ENCODE measurements at places on chromosomes 1 and 21. TPM values are rescaled to one million over a fixed set of nuclear protein-coding genes. Genes with fewer than 3 reads are reported as not detected.

- no peak for DNase-seq
Measured at GRCh38 chr1:240597153-240597745, 14.7 kb downstream of the GREM2 start.

KIRREL1 gene
- 64.7 TPM for total RNA-seq

DNA sequence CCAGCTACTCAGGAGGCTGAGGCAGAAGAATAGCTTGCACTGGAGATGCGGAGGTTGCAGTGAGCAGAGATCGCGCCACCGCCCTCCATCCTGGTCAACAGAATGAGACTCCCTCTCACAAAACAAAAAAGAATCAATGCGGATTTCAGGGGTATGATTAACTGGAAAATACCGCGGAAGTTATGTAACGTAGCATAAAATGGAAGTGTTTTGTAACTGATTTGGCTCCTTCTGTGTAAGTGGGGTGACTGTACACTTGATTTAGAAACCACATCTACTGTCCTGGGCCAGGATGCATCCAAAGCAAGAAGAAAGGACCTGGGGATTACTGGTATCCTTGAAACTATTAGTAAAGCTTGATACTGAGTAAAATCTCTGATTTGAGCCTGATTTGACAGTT is 3.1 kb upstream of the VAMP4 start:
- DNase-seq: no peak

- no peak for DNase-seq
Measured at GRCh38 chr21:43752758-43753438, 23.2 kb downstream of the CSTB start.

TFF3 gene
- total RNA-seq: not detected
